ENCODE measurements at places on chromosomes 16 and 17. TPM values are rescaled to one million over a fixed set of nuclear protein-coding genes. Genes with fewer than 3 reads are reported as not detected.

The MYL4 gene
- 0.69 TPM for total RNA-seq

- no peak for DNase-seq
Measured at GRCh38 chr16:55393991-55394390, 70.0 kb downstream of the IRX6 start.

GRCh38 chr17:41555105-41555887, 16.6 kb downstream of the KRT9 start:
- DNase-seq = no peak

The ITPRIPL2 gene
- 37.9 TPM for total RNA-seq

DNA sequence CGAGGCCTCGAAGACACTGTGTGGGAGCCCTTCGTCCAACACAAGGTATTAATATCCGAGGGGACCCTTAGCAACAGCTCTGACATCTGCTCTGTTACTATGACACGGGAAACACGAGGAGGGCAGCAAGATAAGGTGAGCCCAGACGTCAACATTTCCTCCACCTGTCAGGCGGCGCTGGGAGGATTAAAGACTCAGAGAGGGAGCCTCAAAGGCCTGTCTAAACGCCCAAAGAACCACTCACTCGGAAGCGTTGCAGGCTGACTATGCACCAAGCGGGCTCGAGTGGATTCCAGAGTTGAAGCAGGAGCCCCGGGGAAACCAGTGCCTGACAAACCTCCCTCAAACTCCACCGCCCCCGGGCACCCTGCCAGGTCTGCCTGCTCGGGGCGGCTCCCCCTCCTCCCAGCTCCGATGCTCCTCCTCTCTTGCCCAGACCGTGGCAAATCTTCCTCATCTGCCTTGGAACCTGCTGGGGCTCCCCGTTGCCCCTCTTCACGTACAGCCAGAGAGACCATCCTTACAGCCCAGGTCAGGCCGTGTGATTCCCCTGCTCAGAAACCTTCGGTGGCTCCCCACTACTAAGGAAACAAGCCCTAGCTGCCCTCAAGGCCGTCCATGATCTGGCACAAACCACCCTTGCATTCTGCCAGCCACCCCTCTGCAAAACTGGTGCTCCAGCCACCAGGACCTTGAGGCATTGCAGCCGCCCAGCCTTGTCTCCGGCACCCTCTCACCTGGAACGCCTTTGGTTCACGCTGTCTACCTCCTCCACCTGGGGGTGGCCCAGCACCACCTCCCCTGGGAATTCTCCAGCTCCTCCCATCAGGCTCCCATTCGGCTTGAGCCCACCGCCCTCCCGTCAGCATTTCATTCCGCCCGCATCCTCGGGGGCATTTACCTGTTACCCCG, 16.2 kb downstream of the RPH3AL start:
- DNase-seq = no peak

GRCh38 chr17:41965694-41966462, 717 bp upstream of the CNP start:
- DNase-seq = peak; percentile 48

GRCh38 chr17:80105762-80106161, 4.4 kb downstream of the GAA start:
- no peak for DNase-seq

- no peak for DNase-seq
Measured at GRCh38 chr17:17179371-17179827, 26.7 kb downstream of the PLD6 start.

DNA sequence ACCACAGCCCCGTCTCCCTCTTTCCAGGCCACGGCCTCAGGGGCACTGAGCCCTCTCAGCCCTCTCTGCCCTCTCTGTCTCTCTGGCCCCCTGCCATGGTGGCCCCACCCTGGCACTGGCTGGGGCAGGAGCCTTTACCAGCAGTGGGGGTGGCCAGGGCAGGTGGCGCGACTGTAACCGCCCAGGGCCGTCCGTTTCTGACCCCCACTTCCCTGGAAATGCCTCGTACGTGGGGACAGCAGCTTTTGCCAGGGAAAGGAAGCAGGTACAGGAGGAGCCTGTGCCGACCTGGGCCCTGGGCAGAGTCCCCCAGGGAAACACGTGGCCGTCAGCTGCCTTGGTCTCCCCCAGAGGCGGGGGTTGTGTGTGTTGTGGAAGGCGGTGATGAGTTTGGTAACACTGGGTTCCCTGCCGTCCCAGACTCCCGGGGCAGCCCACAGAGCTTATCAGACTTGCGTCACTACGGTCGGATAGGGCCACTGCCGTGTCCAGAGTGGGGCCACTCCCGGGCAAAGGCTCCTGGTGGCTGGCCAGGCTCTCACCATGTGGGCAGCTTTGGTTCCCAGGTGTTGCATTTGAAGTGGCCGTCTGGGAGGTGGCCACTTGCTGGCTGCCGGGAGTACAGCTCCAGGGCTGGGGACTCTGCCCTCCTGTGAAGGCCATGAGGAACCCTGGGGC, 249.3 kb upstream of the CIBAR2 start:
- DNase-seq = no peak

The CCL1 gene
- total RNA-seq = not detected

The HOXB3 gene
- 12.1 TPM for total RNA-seq

GRCh38 chr17:74779948-74780400, 3.8 kb upstream of the NAT9 start:
- DNase-seq = no peak

DNA sequence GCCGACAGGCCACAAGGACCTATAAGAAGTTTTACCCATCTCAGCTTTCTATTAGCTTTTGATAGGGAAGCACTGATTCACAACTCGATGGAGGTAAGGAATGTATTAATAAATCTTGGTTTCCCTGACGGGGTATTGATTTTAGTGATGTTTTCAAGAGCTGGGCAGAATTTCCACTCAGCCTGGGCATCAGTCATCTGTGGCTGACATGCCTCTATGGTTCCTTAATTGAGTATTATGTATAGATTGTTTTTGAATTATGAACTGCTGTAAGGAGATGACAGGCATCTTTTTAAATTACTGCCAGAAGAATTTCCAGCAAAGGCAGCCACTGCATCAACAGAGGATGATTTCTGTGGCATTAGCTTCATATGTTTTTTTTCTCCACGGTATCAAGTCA, 128.6 kb downstream of the CPPED1 start:
- DNase-seq = no peak

The AGRP gene
- total RNA-seq = not detected

The SLFN12L gene
- 0.19 TPM for total RNA-seq

The MYLK3 gene
- total RNA-seq = not detected

DNA sequence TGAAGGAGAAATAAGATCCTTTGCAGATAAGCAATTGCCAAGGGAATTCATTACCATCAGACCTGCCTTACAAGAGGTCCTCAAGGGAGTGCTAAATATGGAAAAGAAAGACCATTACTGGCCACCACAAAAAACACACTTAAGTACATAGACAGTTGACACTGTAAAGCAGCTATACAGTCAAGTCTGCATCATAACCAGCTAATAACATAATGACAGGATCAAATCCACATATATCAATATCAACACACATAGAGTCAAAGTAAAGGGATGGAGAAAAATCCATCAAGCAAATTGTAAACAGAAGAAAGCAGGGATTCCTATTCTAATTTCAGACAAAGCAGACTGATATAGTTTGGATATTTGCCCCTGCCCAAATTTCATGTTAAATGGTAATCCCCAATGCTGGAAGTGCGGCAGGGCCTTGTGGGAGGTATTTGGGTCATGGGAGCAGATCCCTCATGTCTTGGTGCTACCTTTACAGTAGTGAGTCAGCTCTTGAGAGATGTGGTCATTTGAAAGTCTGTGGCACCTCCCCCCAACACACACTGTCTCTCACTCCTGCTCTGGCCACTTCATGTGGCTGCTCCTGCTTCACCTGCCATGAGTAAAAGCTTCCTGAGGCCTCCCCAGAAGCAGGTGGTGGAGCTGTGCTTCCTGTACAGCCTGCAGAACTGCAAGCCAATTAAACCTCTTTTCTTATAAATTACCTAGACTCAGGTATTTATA, 32.8 kb downstream of the TANC2 start:
- no peak for DNase-seq

DNA sequence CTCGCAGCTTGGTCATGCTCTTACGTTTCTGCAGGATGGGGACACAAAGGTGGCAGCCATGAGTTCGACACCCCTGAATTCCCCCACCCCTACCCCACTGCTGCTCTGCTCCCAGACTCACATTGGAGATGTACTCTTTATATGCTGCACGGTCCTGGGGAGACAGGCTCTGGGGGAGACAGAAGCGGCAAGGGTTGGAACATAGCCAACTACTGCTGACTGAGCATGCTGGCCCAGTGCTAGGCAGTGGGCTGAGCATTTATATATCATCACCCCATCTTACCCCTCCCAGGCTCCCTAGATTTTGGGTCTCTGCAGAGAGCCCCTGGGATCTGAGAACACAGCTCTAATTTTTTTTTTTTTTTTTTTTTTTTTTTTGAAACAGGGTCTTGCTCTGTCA, 8.1 kb upstream of the ATXN7L3 start:
- no peak for DNase-seq

DNA sequence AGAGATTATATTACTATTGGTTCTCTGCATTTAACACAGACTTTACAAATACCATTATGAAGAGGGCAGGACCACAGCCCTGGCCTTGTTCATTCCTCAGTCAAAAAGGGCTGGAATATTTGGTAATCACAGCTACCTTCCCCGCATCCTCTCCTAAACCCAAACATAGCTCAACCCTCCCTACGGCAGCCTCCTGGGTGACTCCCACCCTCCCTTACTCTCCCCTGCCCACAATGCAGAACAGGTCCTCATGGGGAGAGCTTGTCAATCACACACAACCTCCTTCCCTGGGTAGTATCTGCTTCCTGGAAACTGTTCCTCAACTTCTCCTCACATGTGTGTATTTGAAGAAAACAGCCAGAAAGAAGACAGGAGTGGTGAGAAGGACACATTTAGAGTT, 224.2 kb downstream of the C16orf78 start:
- DNase-seq = no peak

All from LHCN-M2 (cell line).